ENCODE measurements at places on chromosomes 16 and 17.

DNA sequence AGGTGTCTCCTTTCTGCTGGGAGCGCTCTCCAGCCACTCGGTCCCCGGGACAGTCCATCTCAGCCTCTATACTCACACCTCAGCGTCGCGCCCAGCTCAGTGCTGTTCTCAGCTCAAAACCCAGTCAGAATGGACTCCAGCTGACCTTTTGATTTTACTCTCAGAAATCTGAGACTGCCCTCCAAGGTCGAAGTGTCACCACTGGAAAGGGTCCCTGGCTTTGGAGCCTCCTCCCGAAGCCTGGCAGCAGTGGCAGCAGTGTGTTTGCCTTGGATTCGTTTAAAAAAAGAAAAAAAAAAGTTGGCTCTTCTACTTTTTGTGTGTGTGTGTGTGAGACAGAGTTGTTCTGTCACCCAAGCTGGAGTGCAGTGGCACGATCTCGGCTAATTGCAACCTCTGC is 10.4 kb downstream of the KLHL36 start:
- no peak for DNase-seq

DNA sequence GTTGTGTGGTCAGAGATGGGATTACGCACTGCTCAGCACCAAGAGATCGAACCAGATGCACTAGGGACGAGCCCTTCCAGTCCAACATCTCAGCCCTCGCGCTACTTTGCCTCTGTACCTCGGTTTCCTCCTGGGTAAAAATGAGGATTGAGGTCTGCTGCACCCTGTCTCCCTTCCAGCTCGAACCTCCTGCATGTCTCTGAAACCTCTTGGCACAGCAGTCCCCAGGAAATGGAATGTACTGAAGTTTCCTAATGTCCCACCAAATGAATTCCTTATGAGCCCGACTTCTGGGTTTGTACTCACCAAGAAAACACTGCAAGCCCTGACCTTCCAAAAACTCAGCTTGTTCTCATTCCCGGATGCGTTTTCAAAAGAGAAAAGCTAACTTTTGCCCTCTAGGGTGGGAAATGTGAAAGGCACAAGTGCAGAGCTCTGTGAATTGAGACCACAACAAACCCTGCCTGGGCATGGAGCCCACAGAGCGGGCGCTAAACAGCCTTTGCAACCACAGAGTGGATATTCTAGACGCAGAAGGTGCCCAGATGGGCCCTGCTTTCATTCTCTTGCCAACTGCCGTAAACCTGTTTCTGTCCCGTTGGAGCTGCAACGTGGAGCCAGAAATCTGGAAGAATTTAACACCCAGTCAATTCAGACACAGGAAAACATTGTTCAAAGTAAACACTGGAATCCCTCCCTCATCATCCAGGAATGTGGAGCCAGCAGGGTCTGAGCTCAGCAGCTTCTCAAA is 10.3 kb downstream of the CDRT4 start:
- peak; percentile 92 for DNase-seq

- DNase-seq: peak; percentile 78
Measured at GRCh38 chr17:43579566-43580140, 33.5 kb upstream of the ETV4 start.

DNA sequence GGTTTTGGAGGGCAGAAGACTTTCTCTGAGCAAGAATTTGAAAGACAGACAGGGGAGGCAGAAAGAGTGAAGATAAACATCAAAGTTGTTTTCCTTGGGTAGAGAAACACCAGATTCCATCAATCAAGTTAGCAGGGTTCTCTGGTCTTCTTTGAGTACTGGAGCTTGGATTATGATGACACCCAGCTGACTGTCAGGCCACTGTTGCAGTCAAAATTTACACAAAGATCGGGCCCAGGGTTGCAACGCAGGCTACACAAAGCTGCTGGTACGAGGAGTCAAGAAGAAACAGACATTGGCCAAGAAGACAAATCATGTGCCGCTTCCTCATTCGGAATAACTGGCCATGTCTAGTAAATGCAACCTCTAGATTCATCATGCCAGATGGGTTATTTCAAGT is 396.2 kb upstream of the XYLT1 start:
- DNase-seq: no peak

- DNase-seq: no peak
Measured at GRCh38 chr16:87956098-87956364, 4.8 kb downstream of the BANP start.

DNA sequence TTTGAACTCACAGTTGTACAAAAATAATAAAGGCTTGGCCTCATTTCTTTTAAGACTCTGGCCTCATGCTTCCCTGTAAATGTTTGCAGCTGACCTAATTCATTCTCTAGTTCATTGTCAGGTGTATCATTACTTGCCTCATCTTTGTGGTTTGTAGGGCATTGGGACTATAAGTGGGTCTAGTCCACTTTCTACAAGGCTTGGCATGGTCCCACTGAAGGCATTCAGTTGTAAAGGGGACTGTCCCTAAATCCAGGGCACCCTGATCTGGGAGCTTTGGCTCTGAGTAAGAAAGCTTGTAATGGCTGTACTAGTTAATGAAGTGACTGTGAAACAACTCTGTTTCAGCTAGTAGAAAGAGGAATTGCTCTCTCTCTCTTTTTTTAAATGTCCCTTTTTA is 2.7 kb downstream of the KCTD2 start:
- no peak for DNase-seq

- DNase-seq: peak; percentile 68
Measured at GRCh38 chr16:9844361-9844760, 337.9 kb downstream of the GRIN2A start.

DNA sequence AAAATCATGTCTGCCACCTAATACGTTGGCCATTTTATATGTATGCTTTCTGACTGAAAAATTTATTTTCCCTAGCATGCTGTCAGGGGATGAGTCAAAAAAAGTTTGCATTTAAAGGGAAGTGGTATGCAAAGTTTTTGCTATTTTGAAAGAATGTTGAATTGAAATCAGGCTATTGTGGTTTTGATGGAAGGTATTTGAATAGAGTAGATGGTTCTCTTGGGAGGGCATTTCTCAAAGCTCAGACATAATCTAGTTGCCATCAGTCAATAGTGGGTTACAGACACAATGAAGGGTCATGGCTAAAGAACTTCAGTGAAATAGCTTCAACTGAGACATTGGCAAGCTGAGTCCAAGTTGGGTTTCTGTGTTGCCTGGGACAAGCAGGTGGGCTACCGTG is 102.4 kb downstream of the MAP2K6 start:
- peak; percentile 80 for DNase-seq

DNA sequence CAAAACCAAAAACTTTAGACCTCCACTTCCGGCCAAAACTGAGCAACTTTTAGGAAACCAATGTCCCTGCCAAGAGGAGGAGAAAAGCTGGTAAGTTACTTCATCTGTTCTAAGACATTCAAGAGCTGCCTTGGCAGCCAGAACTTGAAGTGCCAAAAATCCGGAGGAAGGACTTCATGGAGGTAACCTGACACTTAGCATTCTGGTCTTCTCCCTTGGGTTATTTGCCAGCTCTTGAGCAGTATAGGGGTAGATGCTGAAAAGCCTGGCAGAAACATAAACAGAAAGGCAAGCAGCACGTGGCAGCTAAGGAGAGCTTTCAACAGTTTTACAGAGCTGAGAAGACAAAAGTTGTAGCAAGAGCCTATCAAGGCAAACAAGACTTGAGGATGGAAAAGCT is 53.2 kb downstream of the CDYL2 start:
- peak; percentile 59 for DNase-seq

GRCh38 chr17:77772461-77772897 is 186.0 kb upstream of the TNRC6C start:
- peak; percentile 71 for DNase-seq

- no peak for DNase-seq
Measured at GRCh38 chr17:67542219-67543114, 165.4 kb downstream of the PITPNC1 start.

GRCh38 chr17:82201498-82201910 is 11.1 kb downstream of the CCDC57 start:
- no peak for DNase-seq

GRCh38 chr17:5558815-5559785 is 25.2 kb downstream of the NLRP1 start:
- DNase-seq: no peak

DNA sequence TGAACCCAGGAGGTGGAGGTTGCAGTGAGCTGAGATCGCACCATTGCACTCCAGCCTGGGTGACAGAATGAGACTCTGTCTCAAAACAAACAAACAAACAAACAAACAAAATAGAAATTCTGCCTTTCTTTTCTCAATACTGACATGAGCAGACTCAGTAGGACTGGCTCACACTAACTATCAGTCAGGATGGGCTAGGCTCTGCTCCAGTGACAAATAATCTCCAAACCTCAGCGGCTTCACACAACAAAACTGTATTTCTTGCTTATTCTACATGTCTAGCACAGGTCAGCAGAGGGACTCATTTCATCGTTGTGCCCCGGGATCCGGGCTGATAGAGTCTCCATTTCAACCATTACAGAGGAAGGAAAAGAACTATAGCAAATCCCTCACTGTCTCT is 26.5 kb upstream of the N4BP1 start:
- no peak for DNase-seq

- DNase-seq: peak; percentile 40
Measured at GRCh38 chr16:66135421-66135831, 231.1 kb upstream of the CDH5 start.

- peak; percentile 27 for DNase-seq
Measured at GRCh38 chr17:40791111-40791510, 8.6 kb downstream of the KRT28 start.

GRCh38 chr16:9099131-9099625 is 7.7 kb downstream of the HAPSTR1 start:
- no peak for DNase-seq

GRCh38 chr17:42241871-42242270 is 34.3 kb downstream of the STAT5B start:
- no peak for DNase-seq

DNA sequence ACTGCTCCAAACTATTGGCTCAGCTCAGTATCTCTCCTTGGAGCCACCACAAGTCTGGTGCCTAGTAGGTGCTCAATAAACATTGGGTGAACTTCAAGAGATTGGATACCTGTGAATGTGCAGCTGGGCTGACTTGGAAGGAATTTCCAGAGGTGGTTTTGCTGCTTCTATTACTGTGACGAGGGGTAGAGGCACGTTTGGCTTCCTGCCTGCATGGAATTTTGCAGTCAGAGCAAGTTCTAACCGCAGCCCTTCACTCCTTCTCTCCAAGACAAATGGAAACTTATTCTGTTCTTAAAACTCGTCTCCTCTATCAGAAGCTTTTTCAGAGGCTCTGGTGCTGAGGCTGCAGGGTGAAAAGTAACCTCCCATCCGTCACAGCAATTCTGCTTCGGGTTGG is 342.5 kb downstream of the CPPED1 start:
- DNase-seq: peak; percentile 39

DNA sequence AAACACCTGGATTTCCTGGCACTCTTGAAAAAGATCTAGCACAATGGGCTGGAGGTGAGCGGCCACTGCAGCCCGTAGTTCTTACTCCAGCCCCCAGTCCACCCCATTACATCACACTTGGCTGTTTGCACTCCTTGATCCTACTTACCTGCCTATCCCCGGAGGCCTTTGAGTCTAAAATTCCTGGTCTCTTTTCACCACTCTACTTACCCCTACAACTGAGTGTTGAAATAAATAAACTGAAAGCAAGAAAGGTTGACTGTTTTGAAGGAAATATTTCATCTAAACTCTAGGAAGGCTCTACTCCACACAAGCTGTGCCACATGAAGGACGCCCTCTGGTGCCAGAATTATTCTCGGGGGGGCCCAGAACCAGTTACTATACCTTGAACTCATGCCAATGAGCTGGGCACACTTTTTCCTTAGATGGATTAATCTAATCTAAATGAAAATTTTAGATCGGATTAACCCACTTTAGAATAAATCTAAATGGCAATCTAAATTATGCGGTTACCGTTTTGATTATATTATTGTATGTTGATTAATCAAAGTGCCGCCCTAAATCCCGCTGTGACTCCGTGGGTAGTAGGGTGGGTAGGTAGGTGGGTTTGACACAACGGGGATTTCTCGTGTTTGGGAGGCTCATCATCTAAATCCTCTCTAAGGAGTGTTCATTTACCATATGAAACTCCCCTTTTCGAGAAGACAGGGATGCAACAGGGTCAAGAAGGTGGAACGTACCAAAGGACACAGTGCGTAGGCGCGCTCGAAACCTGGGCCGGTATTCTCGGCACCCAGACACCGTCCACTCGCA is 651 bp upstream of the EIF1 start:
- peak; percentile 58 for DNase-seq

- no peak for DNase-seq
Measured at GRCh38 chr17:47995241-47995935, 24.5 kb downstream of the CDK5RAP3 start.

GRCh38 chr17:82272495-82273326 is 789 bp downstream of the CSNK1D start:
- no peak for DNase-seq

DNA sequence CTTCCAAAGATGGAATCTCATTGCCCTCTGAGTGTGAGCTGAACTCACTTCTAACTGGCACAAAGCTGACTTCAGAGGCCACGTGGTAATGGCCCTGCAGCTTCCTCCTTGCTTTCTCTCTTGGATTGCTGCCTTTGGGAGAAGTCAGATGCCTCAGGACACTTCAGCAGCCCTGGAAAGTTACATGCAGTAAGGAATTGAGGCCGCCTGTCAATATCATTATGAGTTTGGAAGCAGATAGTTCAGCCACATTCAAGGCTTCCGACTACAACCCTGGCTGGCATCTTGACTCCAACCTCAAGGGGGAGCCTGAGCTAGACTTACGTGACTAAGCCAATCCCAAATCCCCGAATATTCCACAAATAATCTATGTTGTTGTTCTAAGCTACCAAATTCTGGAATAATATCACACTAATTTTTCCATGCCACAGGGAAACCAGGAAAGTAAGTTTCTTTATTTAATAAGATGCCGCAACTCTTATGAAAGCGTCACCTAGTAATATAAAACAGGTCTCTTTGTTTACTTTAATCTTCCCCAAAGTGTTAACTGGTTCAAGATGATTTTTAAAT is 13.6 kb downstream of the CEP20 start:
- DNase-seq: peak; percentile 75

DNA sequence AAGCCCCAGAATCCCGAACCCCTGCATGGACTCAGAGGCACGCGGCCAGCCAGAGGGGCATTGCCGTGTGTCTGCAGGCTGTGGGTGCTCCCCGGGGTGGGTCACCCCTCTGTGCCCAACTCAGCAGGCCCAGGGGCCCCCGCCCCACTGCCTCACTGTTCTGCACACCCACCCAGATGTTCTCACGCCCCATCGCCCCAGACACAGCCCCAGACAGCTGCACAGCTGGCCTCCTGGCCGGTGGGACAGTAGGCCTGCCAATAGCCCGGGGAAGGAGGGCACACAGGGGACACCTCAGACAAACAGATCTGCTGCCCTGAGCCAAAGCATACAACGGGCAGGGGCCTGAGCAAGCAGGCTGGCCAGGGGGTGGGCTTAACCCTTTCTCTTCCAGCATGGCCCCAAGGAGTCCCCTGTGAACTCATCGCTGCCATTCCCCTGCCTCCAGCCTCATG is 27.6 kb upstream of the NXPH3 start:
- DNase-seq: no peak

GRCh38 chr16:58123896-58124600 is 5.1 kb downstream of the CFAP20 start:
- no peak for DNase-seq

DNA sequence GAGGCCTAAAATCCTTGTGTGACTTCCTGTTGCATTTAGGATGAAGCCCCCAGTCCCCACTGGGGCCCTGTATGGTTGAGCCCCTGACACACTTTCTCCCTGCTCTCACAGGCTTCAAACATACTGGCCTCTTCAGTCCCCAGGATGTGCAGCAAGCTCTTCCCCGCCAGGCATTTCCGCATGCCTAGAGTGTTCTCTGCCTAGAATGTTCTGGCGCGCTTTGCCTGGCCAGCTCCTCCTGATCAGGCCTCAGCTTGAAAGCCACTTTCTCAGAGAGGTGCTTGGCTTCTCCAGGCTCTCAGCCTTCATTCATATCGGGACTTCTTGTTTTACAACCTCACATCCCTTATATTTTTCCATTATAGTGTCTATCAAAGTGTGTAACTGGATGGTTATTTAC is 123.7 kb downstream of the SPACA3 start:
- no peak for DNase-seq
